Motor neuron (in vitro differentiated cells): ENCODE measurements at places on chromosomes 7 and 10. TPM values are rescaled to one million over a fixed set of nuclear protein-coding genes. Genes with fewer than 3 reads are reported as not detected.

The TDRD1 gene
- 0.07 TPM in 1 of 2 replicates, not detected in the other for total RNA-seq

The CCNJ gene
- 42.3 and 42.8 TPM in 2 replicates for total RNA-seq

The CALHM3 gene
- 0.13 TPM in 1 of 2 replicates, not detected in the other for total RNA-seq

The PON3 gene
- not detected in 2 replicates for total RNA-seq

The SFRP5 gene
- 0.18 and 1.6 TPM in 2 replicates for total RNA-seq

The ATRNL1 gene
- 26.4 and 29.6 TPM in 2 replicates for total RNA-seq

The CUBN gene
- total RNA-seq, result 0.91 and 1.8 TPM in 2 replicates

The RARRES2 gene
- 2.4 and 6.5 TPM in 2 replicates for total RNA-seq

- no peak for ATAC-seq
Observed at GRCh38 chr10:4013651-4014121, 228.7 kb upstream of the KLF6 start.

GRCh38 chr7:158550886-158551452, 36.7 kb downstream of the PTPRN2 start:
- ATAC-seq, result no peak

DNA sequence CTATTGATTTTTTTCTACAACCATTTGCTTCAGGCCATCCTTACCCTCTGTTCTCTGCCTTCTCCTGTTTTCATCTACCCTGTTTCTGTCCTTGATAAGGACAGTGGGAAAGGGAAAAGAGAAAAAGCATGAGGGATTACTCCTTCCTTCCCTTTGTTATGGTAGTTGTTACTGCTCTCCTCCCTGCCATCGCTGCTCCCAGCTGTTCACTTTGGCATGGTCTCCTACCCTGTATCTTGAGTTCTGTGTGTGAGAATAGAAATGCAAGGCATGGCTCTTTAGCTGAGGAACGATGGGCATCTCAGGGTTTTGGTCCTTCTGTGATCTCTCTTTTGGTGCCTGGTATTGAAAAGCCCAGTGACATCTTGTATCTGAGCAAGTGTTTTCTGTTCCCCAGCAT, 6.4 kb downstream of the CCSER2 start:
- ATAC-seq, result no peak

DNA sequence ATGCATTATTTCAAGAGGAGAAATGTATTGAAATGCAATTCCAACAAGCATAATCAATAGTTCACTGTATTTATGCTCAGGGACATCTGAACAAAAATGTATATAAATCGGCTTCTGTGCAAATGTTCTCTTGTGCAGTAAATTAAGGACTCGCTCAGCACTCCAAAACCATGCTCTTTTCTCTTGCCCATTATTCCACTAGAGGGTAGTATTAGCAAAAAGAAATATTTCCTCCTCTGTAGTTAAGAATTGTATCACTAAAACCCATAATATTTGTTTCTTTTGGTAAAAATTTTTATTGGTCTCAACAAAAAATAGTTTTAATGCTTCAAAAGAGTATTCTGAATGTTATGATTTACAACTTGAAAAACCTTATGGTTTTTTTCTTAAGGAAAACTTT, 803.1 kb downstream of the PCDH15 start:
- no peak for ATAC-seq

DNA sequence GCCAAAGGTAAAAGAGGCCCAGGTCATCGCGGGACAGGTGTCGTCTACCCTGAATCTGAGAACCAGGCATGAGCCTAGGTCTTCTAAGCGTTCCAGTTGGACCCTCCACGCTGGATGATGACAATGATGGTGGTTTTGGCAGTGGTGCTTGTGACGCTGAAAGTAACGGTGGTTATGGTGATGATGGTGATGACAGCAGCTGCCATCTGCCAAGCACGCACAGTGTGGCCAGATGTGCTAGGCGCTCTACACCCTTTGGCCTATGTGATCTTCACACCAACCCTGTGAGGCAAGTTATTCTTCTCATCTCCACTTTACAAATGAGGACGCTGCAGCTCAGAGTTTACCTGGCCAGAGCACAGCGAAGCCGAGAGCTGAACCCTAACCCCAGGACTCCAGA, 93.9 kb downstream of the FAM53B start:
- no peak for ATAC-seq

GRCh38 chr7:124992851-124993562, 63.4 kb upstream of the POT1 start:
- no peak for ATAC-seq

GRCh38 chr7:80508440-80508839, 3.4 kb downstream of the GNAT3 start:
- ATAC-seq, result no peak

DNA sequence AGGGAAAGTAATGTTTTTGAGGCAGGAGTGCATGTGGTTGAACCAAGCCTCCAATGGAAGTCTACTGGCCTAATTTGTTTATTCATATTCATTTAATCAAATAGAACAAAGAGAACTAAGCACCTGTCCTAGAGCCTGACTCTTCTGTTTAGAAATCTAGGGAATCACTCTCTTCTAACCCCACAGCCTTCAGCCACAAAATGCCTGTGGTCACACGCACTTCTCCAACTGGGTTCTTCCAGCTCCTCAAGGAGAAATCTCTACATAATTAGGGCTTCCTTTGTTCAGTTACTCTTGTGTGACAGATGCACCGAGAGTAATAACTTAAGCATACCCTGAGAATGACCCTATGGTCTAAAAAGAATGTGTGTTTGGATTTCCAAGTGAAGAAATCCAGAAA, 133.7 kb upstream of the NAMPT start:
- ATAC-seq, result no peak

DNA sequence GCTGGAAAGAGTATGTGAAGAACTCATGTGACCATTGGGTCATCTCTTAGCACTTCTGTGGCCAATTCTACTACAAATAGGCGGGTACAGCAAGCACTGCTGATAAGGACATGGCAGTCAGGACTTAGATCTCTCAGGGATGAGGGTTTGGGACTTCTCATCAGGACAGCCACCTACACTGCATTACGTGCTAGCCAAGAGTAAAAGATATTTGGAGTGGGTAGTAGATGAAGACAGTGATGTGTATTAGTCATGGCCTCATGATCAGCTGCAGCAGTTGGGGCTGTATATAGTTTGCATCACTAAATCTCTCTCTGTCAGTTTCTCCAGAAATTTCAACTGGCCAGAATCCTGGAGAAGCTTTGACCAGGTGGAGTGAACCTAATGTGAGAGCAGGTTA, 9.2 kb downstream of the TAS2R60 start:
- ATAC-seq, result no peak

DNA sequence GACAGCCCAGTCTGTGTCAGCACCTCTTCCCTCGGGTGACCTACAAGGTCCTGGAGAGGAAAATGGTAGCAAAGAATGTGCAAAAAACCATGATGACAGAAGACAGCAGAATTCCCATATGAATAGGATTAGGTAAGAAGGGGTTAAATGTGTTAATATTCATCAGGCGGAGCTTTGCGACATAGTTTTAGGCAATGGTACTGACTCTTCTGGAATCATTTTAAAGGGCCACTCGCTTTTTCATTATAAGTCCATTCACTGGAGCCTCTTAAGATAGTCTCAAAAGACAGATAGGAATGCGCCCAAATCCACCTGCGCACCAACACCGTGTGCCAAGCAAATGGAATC, 38.2 kb downstream of the DLG5 start:
- ATAC-seq, result no peak

DNA sequence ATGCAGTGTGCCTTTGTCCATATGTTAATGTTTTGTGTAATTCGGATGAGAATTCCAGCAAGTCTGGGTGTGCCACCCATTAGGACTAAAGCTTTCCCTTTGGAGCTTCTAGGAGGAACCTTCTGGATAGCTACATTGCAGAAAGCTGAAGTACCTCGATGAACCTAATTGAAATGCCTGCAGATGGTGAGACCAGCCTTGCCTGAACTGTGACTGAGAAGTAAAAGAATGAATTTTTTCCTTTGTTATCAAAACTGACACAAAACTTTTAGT, 31.1 kb upstream of the FBXW4 start:
- ATAC-seq, result no peak

- no peak for ATAC-seq
Observed at GRCh38 chr7:17640730-17641377, 299.4 kb downstream of the SNX13 start.

DNA sequence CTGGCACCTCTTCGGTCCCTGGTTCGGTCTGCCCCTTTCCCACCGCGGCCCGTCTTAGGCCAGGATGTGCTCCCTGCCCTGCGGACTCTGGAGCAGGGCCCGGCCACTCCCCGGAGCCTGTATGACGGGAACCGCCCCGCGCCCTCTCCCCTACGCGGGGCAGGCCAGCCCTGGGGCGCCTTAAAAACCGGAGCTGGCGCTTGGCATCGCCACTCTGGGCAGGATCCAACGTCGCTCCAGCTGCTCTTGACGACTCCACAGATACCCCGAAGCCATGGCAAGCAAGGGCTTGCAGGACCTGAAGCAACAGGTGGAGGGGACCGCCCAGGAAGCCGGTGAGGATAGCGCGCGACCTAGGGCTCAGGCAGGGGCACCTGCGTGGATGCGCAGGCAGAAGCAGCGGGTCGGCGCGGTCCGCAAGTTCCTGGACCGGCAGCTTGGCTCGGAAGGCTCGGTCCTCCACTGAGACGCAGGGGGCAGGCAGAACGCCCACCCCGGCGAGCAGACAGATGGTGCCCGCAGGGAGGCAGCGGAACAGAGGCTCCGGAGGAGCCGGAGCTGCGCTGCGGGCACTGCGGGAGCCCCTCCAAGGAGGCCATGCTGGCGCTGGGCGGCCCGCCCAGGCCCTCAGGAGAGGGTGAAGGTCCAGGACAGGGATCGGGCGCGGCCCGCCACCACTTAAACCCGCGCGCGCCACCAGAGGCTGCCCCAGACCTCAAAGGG, at the start of gene ADIRF:
TSS of gene ADIRF (plus strand) at position 212 of the 723 bp plus-strand sequence. CDS start at position 275, 63 bp downstream.
- ATAC-seq, result peak; percentile 7

DNA sequence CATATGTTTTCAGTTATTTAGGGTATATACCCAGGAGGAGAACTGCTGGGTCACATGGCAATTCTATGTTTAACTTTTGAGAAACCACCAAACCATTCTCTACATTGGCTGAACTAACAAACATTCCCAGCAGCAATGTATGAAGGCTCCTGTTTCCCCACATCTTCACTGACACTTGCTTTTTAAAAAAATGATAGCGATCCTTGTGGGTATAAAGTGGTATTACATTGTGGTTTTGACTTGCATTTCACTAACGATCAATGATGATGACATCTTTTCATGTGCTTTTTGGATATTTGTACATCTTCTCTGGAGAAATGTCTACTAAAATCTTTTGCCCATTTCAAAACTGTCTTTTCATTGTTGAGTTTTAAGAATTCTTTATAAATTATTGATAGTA, 51.2 kb upstream of the ANAPC16 start:
- no peak for ATAC-seq

GRCh38 chr10:119119400-119119799, 15.5 kb downstream of the DENND10 start:
- ATAC-seq, result no peak

- ATAC-seq, result no peak
Observed at GRCh38 chr7:101817471-101818286, at the start of gene CUX1. CUX1 (plus strand) TSS chr7:101817626; CDS start chr7:101817640, 14 bp downstream.

DNA sequence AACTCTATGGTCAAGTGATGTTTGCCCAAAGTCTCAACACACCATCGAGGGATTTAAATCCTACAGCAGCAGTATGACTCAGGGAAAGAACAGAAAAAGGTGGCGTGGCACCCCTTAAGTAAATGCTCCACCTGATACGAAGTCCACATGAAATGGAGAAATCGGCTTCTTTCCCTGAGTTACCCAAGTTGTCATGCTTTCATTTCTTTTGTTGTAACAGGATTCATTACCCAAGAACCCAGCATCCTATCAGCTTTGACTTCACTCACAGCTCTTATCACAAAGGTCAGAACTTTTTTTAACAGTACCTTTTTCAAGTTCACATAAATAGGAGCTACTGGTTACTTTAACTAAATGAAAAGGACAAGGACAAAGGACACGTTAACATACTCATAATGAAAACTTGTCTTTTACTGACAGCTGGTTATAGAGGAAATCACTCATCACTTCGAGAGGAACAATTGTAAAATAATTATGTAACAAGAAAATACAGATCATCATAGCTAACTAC, 219.8 kb upstream of the FRMD4A start:
- ATAC-seq, result no peak

DNA sequence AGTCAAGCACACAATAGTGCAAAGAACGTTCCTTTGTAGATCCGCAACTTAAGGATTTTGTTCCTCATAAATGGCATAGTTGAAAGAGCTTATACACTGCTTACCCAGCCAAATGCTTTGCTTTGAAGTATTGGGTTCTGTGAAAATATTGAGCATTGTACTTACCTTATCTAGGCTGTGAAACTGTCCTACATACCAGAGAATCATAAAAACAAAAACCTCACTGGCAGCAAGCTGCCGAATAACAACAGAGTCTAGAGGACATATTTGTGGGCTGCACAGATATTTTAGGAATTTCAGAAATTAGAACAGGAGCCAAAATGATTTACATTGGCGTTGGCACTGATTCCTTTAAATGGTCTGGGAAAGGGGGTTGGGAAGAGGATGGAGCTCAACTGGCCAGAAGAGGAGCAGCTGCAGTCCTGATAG, 174.8 kb downstream of the RTKN2 start:
- no peak for ATAC-seq
